ENCODE measurements at places on chromosomes 13 and 19.
A peak's percentile ranks its signal among the peaks of the same experiment; 100 is the strongest.

DNA sequence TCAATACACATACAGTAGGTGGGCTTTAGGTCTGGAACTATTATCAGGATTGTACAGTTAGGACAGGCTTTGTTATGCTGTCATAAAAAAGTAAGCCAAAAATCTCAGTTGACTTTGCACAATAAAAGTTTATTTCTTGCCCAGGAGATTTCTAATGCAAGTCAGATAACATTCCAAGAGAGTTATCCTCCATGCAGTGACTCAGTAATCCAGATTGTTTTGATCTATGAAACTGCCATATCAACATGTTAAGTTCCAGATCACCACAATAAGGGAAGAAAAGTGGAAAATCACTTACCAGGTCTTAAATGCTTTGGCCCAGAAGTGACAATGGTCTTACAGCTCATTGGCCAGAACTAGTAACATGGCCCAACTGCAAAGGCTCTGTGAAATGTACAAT, 636.2 kb upstream of the KLF12 start:
- peak; percentile 33 for DNase-seq

DNA sequence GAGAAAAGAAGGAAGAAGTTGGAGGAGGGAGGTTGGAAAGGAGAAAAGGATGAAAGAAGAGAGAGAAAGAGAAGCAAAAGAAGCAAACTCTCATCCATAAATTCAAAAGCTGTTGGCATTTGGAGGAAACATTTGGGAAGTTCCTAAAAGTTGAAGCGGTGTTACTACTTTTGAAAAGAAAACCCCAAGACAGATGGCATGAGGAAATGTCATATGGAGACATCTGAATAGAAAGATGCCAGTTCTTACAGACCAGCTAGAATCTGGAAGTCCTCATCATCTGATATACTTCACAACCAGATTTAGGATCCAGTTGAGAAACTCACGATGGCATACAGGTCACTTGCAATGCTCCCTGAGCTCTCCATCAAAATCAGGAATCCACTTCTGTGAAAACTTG, 86.9 kb downstream of the RAP2A start:
- DNase-seq: no peak

- no peak for DNase-seq
Observed at GRCh38 chr19:44648631-44649251, 5.0 kb downstream of the PVR start.

DNA sequence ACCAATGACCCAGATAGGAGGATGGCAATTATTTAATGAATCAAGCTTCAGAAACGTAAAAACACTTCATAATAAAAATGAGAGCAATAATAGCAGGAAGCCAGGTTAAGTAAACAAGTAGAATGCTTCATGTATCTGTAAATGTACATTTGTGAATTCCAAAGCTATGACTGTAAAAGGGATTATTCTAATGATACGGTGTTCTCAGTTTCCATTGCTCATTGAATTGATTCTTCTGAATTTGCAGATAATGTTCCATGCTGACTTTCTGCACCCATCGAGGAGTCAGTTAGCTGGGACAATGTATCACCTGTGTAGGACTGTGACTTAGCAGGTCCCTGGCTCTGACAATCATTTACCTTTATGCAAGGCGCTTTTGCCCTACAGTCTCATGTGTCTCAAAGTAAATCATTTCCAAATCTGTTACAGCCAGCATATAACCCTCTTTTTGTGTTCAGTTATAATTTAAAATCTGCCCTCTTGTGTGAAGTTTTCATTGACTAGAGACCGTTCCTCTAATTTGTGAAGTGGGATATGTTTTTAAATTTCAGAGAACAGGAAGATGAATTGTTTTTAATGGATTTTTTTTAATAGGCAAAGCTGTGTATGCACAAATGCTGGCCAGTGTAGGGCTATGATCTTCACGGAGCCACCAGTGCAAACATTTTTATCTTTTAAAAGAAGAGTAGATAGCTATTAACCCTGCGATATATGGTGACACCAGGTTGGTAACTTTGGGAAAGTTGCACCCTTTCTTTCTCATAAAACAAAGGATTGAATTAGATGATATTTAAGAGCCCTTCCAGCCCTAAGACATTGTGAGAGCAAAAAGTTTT, 267.1 kb downstream of the KLF5 start:
- no peak for DNase-seq

DNA sequence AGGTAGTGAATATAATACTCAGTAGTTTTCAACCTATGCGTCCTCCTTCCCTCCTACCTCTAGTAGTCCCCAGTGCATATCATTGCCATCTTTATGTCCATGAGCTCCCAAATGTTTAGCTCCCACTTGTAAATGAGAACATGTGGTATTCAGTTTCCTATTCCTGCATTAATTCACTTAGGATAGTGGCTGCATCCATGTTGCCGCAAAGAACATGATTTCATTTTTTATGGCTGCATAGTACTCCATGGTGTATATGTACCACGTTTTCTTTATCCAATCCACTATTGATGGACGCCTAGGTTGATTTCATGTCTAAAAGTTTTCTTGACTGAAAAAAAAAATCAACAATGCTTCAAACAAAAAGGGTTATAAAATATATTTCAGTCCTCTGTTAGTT, 303.4 kb upstream of the SGCG start:
- DNase-seq: no peak

GRCh38 chr13:106524108-106524507, 11.4 kb downstream of the EFNB2 start:
- DNase-seq: no peak

- no peak for DNase-seq
Observed at GRCh38 chr13:40271931-40272775, 394.3 kb downstream of the FOXO1 start.

DNA sequence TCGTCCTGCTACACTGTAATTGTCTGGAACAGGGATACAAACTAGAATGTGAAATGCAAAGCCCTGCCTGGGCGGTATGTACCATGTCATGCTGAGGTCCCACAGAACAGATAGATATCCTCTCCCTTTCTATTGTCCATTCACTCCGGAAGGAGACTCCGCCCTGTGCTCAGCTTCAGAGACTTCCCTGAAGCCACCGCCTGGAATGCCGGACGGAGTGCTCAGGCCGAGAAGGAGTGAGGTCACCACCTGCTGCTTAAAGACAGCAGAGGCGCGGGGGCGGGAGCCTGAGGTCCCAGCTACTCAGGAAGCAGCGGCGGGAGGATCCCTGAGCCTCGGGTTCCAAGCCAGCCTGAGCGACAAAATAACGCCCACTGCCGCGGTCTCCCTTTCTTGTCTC, 890 bp upstream of the ZNF611 start:
- no peak for DNase-seq

DNA sequence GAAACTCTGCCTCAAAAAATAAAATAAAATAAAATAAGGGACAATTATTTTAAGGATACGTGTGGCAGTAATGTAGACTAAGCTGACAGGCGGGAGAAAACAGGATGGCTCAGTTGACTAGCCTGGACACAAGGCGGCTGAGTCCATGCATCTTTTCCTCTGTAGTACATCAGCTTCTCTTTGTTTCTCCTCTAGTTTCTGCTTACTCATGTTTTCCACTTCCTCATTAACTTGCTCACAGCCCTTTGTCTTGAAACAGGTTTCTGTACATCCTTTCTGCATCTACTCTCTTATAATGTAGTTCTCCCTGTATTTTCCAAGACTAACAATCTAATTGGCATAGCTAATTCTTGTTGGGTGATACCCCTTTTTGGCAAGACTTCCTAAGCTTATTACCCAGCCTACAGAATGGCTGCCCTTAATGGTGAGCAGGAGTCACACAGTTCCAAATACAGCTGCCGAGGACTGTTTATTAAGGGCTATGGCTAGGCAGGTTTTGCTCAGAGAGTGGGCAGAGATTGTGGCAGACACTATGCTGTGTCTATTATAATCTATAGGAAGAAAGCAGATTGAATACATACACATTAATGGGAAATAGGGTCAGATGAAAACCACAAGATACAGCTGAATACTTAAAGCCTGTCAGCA, 58.7 kb upstream of the KLF5 start:
- peak; percentile 6 for DNase-seq

GRCh38 chr19:30968210-30968609, 381.0 kb downstream of the TSHZ3 start:
- DNase-seq: no peak

GRCh38 chr19:23116802-23117571, at the start of gene ZNF730:
TSS of gene ZNF730 (plus strand) at chr19:23117025. CDS start at chr19:23117174, 149 bp downstream.
- DNase-seq: no peak

- DNase-seq: no peak
Observed at GRCh38 chr19:3790941-3791340, 4.8 kb upstream of the MATK start.

GRCh38 chr13:89694451-89694850, 1653.0 kb upstream of the MIR17HG start:
- no peak for DNase-seq

- DNase-seq: no peak
Observed at GRCh38 chr13:39946769-39947168, 291.3 kb downstream of the COG6 start.

DNA sequence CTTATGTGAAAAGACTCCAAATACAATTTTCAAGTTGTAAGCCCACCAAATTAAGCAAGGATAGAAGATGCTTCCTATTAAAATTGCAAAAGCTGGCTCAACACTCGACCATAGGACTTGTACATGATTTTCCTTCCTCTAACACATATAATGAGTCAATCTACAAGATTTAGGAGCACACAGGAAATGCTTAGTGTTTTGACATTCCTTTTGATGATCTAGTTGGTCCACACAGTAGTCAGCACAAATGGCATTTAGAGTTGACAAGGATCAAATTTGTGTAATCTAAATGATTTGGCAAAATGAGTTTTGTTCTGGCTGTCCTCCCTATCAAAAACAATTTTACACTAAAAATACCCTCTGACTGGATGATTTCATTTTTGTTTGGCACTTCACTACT, 340.2 kb downstream of the DIAPH3 start:
- DNase-seq: peak; percentile 46

- no peak for DNase-seq
Observed at GRCh38 chr19:31174948-31175347, 174.3 kb downstream of the TSHZ3 start.

- no peak for DNase-seq
Observed at GRCh38 chr19:30555075-30555790, 183.0 kb downstream of the ZNF536 start.

DNA sequence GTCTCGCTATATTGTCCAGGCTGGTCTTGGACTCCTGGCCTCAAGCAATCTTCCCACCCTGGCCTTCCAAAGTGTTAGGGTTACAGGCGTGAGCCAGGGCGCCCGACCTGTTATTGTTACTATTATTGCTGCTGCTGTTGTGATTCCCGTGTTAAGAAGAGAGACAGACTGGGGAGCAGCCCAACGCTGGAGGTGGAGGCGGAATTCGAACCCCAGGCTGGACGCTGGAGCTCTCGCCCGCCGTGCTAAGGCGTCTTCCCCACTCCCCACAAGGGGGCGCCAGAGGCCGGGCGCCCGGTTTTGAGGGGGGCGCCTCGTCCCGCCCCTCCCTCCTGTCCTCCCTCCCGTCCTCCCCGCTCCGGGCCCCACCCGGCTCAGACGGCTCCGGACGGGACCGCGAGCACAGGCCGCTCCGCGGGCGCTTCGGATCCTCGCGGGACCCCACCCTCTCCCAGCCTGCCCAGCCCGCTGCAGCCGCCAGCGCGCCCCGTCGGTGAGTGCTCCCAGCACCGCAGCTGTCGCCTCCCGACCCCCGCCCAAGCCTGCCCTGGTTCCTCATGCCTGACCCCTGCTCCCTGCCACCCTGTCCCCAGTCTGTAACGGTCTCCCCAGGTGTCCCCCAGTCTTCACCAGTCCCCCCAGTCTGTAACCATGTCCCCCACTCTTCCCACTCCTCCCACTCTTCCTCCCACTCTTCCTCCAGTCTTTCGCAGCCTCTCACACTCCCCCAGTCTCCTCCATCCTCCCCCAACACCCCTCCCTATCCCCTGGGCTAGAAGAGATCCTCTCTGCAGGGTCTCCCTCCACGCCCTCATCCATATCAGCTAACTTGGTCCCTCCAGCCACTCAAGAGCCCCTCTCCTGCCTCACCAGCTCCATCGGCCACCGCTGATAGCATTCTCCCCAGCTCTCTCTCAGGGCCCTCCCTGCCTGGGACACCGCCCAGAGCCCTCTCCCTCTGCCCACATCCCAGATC, at the start of gene EHD2:
EHD2 (plus strand) TSS at position 377 of the 976 bp plus-strand sequence. CDS start 3,191 bp downstream, outside the sequence.
- no peak for DNase-seq

DNA sequence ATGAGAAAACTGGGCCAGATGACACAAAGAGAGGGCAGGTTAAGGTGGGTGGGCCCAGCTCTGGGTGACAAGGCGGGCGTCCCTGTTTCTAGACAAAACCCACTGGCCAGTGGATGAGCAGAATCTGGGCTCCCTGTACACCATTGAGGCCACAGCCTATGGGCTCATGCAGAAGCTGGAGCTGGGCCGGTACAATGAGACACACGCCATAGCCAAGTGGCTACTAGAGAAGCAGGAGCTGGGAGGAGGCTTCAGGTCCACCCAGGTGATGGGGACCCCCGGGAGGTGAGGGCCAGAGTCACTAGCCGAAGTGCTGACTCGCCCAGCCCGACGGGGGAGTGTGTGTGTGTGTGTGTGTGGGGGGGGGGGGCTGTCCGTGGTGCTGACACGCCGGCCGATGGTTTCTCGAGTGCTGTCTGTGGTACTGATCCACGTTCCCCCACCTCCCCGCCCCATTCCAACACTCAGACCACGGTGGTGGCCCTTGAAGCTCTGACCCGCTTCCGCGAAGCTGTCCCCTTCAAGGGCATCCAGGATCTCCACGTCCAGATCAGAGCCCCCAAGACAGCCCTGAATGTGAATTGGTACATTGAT, 24.3 kb upstream of the SHFL start:
- DNase-seq: no peak

GRCh38 chr19:17579661-17580244, 24.3 kb downstream of the COLGALT1 start:
- peak; percentile 53 for DNase-seq

GRCh38 chr13:97953376-97953970, at the start of gene IPO5:
TSS of gene IPO5 (plus strand) at chr13:97953675. CDS start at chr13:97976697, 23,022 bp downstream.
- no peak for DNase-seq

DNA sequence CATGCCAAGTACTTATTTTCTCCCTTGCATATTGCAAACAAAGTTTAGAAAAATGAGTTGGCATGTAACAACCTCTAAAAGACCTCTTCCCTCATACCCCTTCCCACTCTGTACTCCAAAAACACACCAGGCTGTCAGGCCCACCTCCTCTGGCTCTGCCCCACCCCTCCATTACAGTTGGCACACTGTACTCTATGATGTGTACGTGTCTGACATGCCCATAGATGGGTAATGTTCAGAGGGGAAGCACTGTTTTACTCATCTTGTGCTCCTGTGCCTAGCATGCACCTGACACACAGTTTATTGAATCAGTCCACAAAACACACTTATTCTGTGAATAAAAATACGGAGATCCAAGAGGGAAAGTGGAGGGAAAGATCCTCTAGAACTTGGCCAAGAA, 45.6 kb downstream of the SERPINE3 start:
- DNase-seq: no peak

Measured in SW 1271 (cell line).